ENCODE measurements at places on chromosomes 3 and 15.

GRCh38 chr15:29331071-29331470, 61.4 kb upstream of the NSMCE3 start:
- DNase-seq = no peak

GRCh38 chr15:89669941-89670340, 9.2 kb downstream of the PLIN1 start:
- DNase-seq = no peak

DNA sequence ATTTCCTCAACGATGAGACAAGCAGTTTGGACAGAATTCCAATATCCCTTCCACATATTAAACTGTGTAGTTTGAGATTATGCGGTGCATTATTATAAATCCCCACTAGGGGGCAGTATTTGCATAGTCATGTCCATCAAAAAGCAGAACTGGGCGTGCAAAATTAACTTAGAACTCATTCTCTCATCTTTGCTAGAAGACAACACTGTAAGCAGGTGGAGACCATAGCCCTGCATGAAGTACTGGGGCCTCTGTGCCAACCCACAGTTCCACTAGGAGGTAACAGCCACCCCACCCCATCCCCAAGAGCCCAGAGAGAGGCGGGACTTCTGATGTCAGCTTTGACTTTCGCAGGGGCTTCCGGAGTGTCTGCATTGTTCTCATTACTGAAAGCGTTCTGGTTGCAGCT, 106.6 kb upstream of the TMC3 start:
- DNase-seq = peak; percentile 18

DNA sequence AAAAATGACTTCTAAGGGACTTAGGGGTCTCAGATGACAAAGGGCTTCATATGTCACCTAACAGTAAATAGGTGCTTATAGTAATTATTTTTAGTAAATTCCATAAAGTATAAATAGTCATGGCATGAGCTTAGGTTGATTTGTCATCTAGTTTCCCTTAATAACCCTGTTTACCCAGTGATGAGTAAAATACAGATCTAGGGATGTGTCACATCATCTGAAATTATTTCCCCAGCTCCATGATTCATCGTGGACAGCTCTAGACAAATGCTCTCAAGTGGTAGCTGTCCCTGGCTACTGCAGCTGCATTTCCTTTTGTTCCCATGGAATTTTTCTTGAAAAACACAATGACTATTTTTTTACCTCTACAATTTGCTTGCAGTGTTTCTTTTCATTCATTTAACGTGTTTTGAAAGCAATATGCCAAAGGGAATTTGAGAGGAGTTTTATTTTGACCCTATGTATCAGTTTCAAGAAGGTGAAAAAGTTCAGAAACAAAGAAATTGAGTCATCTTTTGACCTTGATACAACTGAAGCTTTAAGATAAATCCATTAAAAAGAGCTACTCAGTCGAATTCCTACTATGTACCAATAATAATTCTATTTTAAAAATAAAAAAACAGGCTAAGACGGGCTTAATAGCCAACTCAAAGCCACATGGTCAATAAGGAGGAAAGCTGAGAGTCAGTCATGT, 241.6 kb downstream of the KCNMB2 start:
- no peak for DNase-seq

DNA sequence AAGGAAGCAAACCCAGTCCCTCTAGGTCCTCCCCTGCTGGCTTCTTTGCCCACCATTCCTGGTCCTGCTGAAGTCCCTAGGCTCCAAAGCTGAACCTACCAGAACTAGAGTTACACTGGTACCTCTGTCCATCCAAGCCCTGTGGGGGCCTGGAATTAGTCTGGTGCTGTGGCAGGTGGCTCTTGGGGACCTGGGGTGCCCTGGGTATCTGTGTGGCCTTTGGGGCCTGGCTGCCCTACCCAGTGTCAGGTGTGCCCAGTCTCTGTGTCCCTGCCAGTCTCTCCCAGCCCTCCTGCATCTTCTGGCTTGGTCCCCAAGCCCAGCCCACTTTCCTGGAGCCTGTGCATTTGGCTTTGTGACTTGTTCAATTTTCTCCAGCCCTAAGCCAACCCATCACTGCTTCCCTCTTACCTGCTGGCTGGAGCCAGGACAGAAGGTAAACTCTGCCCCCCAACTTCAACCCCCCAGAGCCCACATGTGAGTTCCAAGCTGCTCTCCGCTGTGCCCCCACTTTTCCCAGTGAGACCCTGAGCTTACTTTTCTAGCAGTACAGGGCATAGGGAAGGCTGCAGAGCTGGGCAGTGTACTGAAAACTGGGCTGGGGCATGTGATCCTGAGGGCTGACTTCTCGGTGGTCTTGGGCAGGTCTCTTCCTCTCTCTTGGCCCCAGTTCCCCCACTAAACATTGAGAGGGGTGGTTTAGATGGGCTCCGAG, 28.3 kb upstream of the HHATL start:
- DNase-seq = no peak

DNA sequence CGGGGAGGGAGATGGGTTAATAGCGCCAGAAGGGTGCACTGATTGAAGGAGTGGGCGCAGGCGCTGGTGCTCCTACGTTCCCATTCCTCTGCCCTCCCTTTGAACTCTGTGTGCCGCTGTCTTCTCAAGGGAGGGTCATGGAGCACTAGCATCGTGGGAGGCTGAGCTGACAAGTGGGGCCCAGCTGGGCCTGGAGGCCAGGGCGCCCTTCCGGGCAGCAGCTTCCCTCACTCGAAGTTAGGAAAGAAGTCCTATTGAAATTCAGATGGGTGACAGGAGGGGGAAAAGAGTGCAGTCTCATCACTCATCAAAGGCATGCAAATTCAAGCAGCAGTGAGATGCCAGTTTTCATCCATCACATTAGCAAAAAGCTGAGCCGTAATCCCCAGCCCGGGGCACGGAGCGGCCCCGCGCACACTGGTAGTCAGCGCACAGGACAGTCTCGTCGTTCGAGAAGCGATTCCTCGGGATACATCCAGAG, 128.2 kb downstream of the LRRK1 start:
- DNase-seq = peak; percentile 77

DNA sequence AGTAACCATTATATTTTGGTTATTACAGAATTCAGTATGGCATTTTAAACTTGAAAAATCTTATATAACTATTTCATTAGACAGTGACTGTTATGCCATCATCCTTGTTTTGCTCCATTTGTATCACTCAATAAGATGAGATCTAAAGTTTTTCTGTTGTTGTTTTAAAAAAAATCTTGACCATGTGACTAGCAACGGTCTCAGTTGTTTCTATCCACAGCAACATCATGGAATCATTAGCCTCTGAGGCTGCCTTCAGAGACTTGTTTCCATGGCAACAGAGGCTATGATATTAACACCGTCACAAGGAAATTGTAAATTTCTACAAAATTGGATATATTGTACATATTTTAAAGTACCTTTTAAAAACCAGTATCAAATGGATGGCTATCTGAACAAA, 129.8 kb downstream of the DLG1 start:
- no peak for DNase-seq

DNA sequence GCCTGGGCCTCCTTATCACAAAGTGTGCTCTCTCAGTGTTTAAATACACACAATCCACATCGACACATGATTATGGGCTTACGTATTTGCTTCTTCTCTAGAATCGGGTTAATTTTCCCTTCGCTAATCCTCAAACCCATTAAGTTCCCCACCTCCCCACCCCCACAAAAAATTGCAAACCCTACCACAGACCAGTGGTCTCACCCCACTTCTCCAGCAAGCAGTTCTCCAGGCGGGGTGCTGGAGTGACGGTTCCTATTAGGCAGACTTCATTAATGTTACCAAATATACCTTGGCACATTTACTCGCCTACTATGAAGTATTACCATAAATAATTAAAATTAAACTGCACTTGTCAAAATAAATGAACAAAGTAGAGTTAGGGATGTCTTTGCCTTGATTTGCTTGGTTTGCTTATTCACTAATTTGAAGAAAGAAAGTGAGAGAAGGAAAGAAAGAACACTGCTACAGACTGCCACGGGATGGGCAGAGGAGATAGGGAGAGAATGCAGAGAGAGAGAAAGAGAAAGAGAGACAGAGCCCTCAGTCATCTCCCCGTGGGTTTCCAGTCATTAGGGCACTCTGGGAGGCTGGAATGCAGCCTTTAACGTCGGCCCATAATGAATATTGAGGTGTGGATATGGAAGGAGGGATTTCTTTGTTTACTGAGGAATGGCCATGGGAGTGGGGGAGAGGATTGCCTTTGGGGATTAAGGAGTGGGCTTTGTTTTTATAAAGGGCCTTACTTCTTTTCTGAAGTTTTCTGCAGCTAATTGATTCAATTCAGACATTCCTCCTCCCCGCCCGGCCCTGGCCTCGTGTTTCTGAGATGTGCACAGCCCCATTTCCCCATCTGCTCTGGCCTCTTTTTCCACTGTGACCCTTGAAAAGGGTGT, 39.7 kb upstream of the POLG start:
- no peak for DNase-seq

GRCh38 chr3:167739190-167739810, 3.8 kb downstream of the SERPINI1 start:
- no peak for DNase-seq

- no peak for DNase-seq
These were observed 39.8 kb upstream of the FGF7 start for GRCh38 chr15:49383266-49383665.

DNA sequence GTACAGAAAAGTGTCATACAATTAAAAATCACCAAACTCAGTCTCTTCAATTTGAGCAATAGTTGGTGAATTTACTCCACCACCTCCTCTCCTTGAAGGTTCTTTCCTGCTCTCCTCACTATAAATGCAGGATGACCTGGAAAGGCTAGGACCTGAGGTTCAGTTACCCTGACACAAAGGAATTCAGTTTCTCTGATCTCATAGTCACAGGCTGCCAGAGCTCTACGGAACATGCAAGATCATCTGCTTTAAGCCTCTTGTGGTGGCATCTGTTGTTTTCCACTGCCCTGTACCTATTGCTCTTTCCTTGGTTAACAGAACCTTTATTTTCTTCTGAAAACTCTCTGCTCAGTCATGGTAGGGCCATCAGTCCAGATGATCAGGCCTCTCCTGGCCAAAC, 4.9 kb upstream of the TP63 start:
- DNase-seq = no peak

DNA sequence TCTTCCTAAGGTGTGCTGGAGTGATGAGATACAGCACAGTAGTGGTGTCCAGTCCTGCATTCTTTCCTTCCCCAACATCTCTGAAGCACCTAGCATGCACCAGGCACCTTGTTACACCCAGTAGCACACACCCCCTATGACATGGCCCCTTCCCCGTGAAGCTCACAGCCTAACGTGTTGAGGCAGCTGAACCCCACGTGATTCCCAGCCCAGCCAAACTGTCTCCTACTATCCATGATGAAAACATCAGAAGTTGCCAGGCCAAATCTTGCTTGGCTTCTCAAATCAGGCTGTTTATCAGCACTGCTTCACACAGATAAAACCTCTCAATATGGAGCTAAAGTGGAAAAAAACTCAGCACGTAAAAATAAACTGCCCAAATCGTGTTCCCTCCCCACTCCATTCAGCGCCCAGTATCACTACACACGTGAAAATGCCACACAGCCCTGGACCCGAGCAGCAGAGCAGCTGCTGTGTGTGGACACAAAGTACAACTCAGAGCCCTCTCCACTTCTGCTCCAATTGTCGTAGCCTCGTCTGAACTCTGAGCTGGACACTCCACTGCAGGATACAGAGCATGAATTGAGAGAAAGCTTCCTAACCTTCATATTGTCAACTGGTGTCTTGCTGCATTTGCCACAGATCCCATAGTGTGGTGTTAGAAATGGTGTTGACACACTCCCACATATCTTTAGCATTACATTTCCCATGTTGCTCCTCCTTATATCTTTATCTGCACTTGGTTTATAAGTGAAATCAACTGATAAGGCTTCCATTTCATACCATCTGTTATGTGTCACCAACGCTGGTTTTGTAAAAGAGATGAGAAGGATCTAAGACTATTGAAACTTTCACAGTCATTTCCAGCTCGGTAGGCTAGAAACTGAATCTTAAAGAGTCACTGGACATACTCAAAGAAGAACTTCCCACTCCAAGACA, 279.8 kb downstream of the RORA start:
- DNase-seq = no peak

DNA sequence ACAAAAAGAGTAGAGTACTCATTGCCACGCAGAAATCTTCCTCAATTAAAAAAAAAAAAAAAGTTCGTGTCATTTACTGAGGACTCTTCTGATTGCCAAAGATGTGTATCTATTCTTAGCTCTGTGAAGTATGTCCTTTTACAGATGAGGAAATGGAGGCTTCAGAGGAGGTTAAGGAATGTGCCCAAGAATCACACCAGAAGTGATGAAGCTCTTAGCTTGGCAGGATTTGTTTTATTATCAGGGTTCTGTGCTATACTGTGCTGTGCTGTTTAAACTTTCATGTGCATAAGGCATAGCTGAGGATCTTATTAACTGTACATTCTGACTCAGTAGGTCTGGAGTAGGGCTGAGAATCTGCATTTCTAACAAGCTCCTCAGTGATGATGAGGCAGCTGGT, 665.2 kb upstream of the ADAMTS9 start:
- DNase-seq = no peak

GRCh38 chr3:67415511-67415910, 238.9 kb downstream of the SUCLG2 start:
- DNase-seq = no peak

GRCh38 chr15:60970246-60971170, 258.6 kb downstream of the RORA start:
- DNase-seq = no peak

DNA sequence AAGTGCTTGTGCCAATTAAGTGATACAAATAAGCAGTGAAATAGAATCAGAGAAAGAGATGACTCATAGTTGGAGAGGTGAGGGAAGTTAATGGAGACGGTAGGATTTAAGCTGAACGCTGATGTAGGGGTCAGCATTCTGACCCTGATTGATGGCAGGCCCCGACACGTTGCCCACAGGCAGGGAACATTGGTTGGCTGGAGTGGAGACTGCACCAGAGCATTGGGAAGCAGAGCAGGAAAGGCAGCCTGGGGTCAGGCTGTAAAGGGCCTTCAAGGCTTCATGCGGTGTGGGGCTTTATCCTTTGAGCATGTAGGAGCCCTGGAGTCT, 68.6 kb downstream of the DCUN1D1 start:
- no peak for DNase-seq

- DNase-seq = no peak
These were observed 57.4 kb downstream of the FMN1 start for GRCh38 chr15:33137101-33137500.

GRCh38 chr3:127475975-127476705, 114.4 kb downstream of the TPRA1 start:
- DNase-seq = no peak

DNA sequence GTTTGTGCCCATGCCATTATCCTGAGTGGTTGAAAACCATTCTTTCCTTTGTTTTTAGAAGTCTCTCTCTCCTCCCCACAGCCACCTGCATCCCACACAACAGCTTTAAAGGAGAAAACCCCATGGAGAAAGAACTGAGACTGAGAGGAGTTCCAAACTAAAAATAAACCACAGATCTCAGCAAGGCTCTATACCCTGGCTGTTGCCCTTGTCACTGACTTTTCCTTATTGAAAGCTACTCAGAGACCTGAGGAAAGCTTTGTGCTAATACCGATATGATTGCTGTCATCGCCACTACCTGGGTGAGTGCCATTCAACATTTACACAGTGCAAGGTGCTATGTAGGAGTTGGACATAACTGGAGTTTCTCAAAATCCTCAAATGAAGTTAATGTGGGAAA, 55.5 kb upstream of the RASGRP1 start:
- no peak for DNase-seq

- DNase-seq = no peak
These were observed 84.9 kb downstream of the EPHB1 start for GRCh38 chr3:134879990-134880389.
